Left kidney (tissue), 8 donors: ENCODE measurements at places on chromosomes 6 and 20. TPM values are rescaled to one million over a fixed set of nuclear protein-coding genes. Genes with fewer than 3 reads are reported as not detected.
A peak's percentile ranks its signal among the peaks of the same experiment; 100 is the strongest.

The CLIC5 gene
- polyA plus RNA-seq, result 209 TPM

DNA sequence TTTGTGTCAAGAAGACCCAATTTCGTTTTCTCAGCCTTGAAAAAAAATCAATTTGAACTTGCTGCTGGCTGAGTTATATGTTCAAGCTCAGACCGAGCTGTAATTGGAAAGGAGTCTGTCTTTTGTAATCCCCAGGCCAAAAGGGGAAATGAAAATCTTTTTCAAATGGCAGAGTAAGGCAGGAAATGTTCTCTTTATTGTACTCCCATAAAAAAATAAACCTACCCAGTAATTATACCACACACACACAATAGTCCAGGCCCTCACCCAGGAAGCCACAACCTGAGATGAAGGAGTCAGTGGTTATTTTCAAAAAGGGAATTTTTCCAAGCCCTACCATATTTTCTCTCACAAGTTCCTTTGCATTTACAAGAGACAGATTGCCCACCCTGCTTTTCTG, 45.3 kb downstream of the CLIC5 start:
- DNase-seq, result no peak

The CGA gene
- 0.38 TPM for polyA plus RNA-seq

GRCh38 chr20:35290186-35290886, 1.9 kb downstream of the FAM83C start:
- no peak for DNase-seq

DNA sequence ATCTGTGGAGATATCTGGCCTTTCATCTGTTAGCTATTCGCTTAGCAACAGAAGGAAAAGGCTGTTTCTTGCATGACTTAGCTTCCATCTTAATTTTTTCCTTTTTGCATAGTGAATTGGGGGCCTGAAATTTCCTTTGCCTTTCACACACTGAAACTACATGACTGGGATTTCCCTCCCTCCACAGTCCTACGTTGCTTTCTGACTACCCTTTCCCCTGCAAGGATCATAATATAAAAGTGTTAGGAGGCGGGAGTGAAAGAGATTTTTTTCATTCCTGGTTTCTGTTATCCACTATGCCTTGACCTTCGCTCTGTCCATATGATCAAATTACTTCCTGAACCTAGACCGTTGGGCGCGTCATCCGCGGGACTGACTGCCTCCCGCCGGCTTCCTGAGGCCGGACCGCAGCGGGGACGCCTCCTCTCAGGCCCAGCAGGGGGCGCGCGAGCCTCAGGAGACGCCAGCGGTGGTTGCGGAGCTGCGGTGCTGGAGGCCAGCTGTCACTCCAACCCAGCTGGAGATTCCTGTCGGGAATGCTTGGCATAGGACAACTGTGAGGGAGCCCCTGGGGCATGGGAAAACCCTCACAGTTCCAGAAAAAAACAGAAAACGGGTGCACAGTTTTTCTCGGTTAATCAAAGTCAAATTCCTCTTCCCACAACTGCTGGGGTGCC, 55.6 kb downstream of the MEP1A start:
- DNase-seq, result peak; percentile 79

- no peak for DNase-seq
Observed at GRCh38 chr6:77638129-77638830, 14.6 kb upstream of the MEI4 start.

DNA sequence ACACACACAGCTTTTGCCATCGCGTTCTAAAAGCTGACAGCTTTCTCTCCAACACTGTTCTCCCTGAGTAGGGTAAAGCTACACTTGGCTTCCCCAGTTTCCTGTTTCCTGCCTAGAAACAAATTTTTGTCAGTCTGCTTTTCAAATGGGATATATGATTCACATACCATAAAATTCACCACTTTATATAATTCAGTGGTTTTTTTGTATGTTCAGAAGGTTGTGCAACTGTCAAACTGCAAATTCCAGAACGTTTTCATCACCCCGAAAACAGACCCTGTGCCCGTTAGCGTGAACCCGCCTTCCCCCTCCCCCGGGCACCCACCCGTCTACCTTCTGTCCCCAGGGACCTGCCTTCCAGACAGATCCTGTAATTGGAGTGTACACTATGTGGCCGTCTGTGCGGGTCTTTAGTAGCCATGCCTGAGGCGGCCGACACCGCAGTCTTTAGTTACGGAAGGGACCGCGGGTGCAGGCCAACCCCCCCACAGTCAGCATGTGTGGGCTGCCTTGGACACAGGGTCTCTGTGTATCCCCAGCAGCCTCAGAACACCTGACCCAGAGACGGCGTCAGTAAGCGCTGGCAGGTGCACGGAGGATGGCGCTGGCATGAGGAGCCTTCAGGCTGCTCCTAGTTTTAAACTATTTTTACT, 16.6 kb downstream of the HRH3 start:
- no peak for DNase-seq

The RNF8 gene
- polyA plus RNA-seq, result 31.0 TPM

The SLC25A27 gene
- polyA plus RNA-seq, result 69.6 TPM

The POM121L2 gene
- not detected for polyA plus RNA-seq

- peak; percentile 55 for DNase-seq
Observed at GRCh38 chr20:2873747-2874041, 413 bp downstream of the PTPRA start.

DNA sequence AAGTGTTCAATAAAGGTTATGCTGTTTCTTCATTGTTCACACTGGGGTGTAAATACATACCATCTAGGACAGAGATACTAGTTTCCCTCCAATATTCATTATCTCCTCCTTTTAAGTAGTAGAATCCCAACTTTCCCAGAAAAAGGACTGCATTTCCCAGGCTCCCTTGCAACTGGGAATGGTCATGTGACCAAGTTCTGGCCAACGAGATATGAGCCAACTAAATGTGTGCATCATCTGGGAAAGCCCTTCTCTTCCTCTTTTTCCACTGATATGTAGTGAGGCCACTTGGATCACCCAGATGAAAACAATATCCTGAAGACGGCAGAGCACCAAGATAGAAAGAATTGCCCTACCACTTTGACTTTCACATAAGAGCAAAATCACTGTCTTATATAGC, 97.9 kb upstream of the PTPRT start:
- DNase-seq, result no peak

DNA sequence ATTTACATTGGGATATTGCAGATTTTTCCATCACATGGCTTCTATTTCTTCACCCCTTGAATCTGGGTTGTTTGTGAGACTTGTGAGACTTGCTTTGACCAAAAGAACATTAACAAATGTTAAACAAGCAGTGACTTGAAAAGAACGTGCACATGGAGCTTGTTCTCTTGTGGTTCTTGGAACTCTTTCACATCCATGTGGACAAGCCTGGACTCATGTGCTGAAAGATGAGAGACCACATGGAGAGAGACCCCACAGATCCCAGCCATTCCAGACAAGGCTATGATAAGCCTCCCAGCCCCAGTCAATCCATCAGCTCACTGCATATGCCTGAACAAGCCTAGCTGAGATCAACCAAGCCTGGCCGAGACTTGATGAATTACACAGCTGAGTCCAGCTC, 1365.7 kb upstream of the GJE1 start:
- DNase-seq, result no peak

DNA sequence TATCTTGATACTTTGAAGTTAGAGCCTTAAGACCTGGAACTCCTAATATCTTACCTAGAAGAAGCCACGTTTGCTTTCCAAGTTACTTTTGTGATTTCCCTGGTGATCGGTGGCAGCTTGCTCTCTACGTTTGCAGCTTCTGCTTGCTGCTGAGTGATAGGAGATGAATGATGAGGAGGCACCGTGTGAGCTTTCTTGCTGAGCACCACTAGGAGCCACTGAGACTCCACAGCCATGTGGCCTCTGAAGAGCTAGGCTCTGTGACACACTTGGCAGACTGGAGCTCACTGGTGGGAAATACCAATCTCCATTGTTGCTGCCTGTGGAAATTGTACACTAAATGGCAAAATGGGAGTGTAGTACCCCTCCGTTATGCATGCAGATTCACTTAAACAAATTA, 161.8 kb downstream of the IBTK start:
- DNase-seq, result no peak

DNA sequence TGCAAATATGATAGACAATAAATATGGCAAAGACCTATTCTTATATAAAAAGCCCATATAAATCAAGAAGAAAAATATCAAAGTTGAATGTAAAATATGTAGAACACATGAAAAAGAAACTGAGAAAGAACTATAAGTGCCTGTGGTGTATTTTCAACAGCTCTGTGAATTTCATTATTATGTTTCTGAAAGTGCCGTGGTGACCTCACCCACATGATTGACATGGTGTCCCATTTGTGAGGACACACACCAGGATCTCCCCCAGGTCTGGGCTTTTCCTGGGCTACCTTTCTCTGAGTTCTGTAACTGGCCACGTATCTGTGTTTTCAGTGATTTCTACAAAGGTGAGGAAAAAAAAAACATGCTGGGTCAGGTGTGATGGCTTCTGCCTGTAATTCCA, 86.7 kb downstream of the BMP6 start:
- DNase-seq, result no peak

The LIN28B gene
- 0.40 TPM for polyA plus RNA-seq

DNA sequence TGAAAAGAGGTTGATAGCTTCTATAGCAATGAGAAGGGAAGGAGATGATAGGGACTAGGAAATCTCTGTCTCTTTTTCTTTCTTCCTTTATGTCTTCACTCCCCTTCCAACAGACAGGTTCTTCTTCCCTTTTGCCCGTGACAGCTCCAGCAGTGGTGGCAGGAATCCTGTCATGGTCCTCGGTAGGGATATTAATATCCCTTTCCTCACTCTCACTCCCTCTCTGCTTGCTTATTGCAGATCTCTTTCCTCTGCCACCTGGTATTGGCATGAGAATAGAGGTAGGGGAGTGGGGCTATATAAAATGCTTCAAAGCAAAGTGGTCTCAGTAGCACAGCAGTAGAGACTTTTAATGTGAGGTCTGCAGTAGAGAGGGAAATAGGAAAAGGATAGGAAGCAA, 19.7 kb downstream of the RAD21L1 start:
- DNase-seq, result no peak

The SRSF3 gene
- 602 TPM for polyA plus RNA-seq

The LPA gene
- 0.30 TPM for polyA plus RNA-seq

The NT5E gene
- 3.9 TPM for polyA plus RNA-seq

GRCh38 chr20:17189976-17190695, 36.7 kb upstream of the PCSK2 start:
- no peak for DNase-seq

- no peak for DNase-seq
Observed at GRCh38 chr20:403582-403957, 4.5 kb upstream of the RBCK1 start.

DNA sequence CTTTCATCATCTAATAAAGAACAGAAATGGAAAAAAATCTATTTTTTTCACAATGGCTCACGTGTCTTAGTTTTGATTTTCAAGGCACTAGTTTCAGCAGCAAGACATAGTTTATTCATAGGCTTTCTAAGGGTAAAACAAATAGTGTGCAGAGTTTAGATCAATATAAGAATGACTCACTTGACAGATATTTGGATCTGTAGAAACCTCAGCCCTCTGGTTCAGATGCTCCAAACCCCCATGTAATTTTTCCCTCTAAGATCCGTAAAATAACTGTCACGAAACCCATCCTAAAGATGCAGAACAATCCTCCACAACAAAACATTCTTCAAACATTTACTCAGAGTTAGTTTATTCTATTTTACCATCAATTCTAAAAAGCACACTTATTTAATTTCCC, 43.4 kb downstream of the IYD start:
- no peak for DNase-seq

The HLA-DRA gene
- polyA plus RNA-seq, result 58.9 TPM

The PHF3 gene
- 71.9 TPM for polyA plus RNA-seq

DNA sequence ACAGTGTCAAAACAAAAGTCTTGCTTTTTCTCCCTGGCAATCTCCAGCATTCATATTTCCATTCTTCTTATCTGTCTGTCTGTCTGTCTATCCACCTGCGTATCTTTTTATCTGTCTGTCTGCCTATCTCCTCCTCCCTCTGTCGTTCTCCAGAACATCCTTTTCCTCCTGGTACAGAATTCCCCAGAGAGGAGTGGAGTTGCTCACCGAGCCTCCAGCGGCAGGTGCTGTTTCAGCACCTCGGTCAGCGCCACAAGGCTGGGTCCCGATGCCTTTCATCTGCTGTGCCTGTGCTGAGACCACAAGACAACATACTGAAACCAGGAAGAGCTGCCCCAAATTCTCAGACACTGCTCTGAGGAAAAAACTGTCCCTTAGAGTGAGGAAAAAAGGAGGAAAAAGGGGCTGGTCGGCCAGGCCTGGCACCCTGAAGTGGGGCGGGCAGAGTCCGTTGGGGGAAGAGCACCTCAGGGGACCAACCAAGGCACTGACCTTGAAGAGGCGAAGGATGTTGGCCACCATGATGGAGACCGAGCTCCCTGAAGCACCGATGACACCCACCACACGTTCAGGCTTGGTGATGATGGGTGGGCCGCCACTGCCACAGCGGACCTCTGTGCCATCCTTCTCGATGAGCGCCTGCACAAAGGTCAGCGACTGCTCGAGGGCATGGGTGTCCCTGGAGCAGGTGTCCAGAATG, 13.3 kb downstream of the GRM4 start:
- DNase-seq, result no peak

DNA sequence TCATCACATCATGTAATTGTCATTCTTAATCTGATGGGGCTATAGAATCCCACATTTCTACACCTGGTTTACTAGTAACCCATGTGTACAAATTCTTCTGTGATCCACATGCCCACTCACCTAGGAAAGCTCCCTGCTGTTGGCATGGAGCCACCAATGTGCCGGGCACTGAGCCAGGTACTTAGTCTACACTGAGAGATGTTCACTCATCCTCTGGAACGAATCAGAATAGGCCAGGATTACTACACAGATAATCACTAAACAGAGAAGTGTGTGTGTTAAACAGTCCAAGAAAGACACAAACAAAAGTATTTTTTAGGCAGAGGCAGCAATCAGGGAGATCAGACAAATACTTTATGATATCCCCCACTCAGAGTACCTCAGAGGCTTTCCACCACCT, 193.2 kb upstream of the VGLL2 start:
- DNase-seq, result no peak

DNA sequence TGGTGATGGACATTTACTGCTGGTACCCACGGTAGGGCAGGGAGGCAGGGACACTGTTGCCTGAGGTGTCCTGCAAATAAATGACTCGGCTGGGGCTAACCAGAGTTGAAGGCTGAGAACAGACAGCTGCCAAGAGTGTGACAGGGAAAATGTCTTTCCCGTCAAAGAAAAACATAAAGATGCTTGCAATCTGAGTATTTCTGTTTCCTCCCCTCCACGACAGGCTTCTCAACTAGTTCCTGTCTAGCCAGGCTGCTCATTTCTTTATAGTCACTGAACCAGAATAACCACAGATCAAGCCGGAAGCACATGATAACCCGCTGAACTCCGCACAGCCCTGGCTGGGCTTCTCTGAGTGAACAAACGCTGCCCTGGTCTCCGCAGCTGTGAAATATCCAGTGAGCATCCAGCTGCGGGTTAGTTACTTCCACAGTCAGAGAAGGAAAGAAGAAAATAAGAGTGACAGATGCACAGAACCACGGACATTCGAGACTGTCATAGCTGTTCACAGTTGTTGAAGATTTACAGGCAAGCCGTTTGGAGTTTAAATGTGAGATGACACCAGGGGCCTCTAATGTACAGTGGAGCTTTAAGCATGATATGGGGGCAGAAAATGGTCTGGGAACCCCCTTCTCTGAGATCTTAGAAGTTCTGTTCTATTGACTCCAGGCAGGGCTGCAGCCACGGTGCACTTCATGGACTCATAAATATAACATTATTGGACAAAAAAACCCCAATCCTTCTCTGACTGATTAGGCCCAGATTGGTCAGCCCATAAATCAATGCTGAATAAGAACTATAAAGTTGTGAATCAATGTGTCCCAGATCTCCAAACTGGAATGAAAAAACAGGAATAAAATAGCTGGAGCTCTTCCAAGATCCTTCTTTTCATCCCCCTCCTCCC, 299.9 kb upstream of the SUPT3H start:
- DNase-seq, result peak; percentile 78
